ENCODE measurements at places on chromosomes 3 and 15.
A peak's percentile ranks its signal among the peaks of the same experiment; 100 is the strongest.

DNA sequence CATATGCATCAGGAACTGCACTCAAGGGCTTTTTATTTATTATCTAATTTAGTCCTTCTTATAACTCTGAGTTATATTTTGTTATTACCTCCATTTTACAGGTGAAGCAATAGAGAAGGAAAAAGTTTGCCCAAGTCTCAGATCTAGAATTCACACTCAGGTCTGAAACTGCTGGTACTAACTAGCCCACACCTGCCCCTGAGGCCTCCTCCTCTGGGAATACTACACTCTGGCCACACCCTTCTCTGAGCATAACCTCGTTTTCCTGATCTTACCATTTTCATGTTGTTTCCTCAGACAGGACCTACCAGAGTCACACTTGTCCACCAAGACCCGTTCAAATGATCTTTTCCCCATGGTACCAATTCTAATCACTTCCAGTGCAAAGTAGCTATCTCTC is 94.1 kb upstream of the CHRM5 start:
- DNase-seq: no peak

GRCh38 chr15:68641376-68641775 is 62.6 kb downstream of the CORO2B start:
- DNase-seq: no peak

DNA sequence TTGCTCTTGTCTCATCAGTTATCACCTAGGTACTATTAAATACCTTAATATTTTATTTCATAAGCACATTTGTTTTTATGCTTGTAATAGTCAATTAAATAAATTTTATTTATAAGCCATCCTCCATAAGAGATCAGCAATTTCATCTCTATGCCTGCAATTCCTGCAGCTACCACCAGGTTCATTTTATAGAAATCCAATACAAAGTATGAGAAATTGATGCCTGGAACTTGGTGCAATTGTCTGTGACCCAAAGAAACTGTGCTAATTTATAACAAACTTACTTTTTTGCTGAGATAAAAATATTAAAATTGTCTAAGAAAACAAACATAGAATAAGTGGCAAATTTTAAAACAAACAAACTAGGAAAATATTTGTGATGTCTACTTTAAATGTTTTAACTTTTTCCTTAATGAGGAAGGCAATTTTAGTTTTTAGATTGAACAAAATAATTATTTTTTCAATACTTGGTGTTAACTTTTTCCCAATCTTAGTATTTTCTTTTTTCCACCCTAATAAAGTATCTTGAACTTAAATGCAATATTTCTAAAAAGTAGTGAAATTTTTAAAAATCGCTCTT is 1026.6 kb downstream of the ROBO1 start:
- DNase-seq: no peak

DNA sequence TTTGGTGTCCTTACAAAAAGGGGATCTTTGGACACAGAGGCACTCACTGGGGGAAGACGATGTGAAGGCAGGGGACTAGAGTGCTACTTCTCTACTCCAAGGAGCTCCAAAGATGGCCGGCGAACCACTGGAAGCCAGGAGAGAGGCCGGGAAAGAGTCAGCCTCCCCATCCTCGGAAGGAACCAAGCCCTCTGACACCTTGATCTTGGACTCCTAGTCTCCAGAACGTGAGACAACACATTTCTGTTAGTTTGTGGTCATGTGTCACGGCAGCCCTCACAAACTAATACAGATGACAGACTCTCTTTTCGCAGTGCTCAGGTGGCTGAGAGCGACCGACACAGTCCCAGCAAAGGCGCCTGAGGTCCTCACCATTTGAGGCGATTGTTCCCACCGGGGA is 24.4 kb upstream of the ATP2B2 start:
- DNase-seq: no peak

DNA sequence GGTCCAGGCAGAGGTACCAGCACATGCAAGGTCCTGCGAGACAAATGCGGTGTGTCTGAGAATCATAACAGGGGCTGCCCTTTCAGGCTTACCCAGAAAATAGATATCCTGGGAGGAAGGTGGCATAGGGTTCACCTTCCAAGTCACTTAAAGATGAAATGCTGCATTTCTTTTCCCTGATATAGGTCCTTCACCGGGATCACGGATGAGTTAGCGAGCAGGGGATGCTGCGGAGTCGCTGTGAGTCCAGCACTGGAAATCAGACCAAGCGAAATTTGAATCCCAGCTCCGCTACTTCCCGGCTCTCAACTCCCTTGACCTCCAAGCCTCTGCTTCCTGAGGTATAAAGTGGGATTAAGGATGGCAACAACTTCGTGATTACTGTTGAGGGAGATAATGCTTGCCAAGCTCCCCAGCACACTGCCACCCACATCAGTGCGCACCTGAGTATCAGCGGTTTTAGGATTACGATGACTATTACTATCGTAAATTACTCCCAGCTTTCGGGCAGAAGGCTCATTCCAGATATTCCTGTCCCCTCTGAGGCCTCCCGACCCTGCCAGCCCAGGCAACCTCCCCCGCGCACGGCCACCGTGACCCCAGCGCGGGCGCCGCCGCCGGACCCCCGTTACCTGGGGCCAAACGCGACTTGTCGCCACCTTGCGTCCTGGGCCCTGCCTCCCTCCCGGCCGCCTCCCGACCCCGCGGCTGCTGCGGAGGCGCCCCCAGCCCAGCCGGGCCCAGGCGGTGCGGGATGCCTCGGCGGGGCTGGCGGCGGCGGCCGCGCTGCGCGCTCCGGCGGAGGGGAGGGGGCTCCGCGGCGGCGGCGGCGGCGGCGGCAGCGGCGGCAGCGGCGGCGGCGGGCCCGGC is 589 bp upstream of the GPR27 start:
- no peak for DNase-seq

DNA sequence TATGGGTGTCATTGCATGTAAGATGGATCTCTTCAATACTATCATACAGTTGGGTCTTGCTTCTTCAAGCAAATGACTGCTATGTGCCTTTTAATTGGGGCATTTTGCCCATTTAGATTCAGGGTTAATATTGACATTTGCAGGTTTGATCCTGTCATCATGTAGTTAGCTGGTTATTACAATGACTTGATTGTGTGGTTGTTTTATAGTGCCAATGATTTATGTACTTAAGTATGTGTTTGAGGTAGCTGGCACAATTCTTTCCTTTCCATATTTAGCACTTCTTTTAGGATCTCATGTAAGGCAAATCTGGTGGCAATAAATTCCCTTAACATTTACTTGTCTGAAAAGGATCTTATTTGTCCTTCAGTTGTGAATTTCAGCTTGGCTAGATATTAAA is 267.5 kb downstream of the VGLL3 start:
- no peak for DNase-seq

DNA sequence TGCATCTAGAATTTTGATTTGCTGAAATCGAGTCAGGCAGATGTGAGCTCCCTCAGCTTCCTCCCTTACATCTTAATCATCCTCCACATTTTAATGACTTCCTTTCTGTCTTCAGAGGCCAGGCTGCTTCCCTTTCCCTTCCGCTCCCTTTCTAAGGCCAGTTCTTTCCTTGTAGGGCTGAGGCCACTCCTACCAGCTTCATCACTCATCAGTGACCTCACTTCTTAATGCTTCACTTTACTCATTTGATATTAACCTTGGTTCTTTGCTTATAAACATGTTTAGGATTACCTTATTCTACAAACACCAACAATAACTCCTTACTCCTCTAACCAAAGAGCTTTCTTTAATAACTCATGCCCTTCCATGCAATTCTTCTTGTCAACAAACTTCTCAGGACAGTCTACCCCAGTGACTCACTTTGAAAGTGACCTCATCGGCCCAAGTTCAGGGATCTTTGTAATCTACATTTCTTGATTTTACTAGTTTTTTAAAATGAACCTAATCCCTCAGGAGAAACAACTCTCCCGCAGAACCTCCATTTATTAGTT is 23.9 kb downstream of the ILDR1 start:
- no peak for DNase-seq

DNA sequence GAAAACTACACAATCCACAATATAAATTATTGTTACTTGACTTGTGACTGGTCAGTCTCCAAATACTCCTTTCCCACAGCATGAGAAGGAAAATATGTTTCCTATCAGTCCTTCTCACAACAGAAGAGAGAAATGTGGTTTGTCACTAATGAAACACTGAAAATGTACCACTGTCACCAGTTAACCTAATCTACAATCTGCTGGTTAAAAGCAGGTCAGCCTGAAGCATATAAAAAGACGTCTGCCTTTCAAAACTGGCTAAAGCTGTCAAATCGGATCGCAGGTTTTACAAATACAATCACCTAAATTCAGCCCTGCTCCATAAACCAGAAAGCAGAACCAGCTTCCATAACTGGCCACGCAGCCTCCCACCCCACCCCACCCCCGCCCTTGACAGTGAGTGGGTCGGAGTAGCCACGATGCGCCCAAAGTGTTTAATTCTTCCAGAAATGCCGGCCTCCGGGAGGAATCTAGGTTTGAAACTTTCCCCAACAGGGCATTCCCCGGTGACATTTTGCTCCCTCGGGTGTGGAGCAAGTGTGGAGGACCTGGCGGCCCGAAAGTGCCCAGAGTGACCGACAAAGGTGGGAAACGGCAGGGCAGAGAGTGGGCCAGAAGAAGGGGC is 682 bp downstream of the ETFA start:
- no peak for DNase-seq

- no peak for DNase-seq
Measured at GRCh38 chr15:40046721-40047414, 7.9 kb upstream of the SRP14 start.

- DNase-seq: peak; percentile 16
Measured at GRCh38 chr3:69385723-69386555, at the start of gene FRMD4B. Gene FRMD4B, minus strand, starts transcription at chr3:69386088. Its CDS starts 99 bp downstream, at chr3:69385989.

DNA sequence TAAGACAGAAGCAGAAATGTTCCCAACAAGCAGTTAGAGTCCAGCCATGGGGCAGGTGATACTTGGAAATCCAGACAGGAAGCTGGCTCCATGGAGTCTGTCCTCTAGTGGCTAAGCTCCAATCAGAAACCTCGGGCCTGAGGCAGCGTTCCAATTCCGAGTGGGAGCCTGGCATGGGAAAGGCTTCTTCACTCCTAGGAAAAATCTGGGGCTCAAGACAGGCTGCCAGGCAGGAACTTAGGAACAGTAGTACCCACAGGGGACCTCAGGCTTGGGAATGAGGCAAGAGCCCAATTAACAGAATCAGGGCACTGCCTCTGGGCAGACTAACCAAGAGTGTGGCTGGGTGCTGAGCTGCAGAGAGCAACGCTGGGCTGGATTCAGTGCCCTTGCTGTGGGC is 6.2 kb upstream of the ATP13A4 start:
- DNase-seq: no peak

DNA sequence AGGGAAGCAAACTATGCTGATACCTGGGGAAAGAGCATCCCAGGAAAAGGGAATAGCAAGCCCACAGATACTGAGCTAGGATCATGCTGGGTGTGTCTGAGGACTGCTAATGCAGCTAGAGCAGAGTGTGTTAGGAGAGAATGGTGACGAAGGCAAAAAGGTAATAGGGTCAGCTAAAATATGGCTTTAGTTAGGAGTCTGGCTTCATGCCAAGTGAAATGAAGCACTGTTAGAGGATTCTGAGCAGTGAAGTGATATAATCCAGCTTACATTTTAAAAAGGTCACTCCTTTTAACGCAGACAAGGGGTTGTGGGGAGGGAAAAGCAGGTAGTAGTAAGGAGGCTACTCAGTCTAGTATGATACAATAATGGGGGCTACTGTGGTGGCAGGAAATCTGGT is 30.4 kb downstream of the SECISBP2L start:
- DNase-seq: no peak

DNA sequence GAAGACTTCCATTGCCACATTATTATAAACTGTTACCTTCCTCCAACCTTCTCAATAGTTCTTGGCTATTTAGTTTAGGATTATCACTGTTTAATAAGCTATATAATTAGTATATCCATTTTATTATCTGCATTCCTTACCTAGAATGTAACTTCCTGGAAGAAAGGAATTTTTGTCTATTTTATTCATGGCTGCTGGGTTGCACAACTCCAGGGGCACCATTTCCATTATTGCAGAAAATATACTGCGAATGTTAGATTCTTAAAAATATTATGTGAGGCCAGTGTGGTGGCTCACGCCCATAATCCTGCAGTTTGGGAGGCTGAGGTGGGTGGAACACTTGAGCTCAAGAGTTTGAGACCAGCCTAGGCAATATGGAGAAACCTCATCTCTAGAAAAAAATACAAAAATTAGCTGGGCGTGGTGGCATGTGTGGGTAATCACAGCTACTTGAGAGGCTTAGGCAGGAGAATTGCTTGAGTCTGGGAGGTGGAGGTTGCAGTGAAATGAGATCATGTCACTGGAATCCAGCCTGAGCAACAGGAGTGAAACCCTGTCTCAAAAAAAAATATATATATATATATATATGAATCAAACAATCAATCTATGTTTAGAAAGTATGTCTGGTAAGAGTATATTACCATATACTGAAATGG is 19.9 kb downstream of the CLDN1 start:
- DNase-seq: no peak

GRCh38 chr3:65685621-65686235 is 353.0 kb downstream of the MAGI1 start:
- no peak for DNase-seq

DNA sequence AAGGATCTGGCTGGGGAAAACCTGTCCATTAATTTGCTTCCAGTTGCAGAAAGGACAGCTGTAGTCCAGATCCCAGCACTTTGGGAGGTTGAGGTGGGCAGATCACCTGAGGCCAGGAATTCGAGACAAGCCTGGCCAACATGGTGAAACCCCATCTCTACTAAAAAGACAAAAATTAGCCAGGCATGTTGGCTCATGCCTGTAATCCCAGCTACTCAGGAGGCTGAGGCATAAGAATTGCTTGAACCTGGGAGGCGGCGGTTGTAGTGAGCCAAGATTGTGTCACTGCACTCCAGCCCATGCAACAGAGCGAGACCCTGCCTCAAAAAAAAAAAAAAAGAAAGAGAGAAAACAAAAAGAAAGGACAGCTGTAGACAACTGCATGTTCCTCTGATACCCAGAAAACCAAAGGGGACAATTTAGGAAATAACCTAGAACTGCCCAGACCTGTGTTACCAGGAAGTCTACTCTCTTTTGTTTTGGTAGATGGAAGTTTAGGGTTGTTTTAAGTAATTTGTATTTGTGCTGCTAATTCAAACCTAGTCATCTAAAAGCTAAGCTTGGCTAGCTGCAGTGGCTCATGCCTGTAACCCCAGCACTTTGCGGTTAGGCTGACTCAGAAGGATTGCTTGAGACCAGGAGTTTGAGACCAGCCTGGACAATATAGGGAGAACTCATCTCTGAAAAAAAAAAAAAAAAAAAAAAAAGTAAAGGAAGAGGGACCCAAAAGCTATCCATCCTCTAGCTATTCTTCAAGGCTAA is 22.7 kb downstream of the EXD1 start:
- no peak for DNase-seq

- no peak for DNase-seq
Measured at GRCh38 chr3:123683505-123684154, 98.8 kb upstream of the HACD2 start.

All from cortex of kidney (tissue), 1 donor.